ENCODE measurements at places on chromosomes 13 and 19.

- DNase-seq: peak; percentile 78
Measured at GRCh38 chr13:26584713-26585112, 27.2 kb downstream of the WASF3 start.

GRCh38 chr13:66210677-66211076 is 1019.5 kb downstream of the PCDH9 start:
- DNase-seq: peak; percentile 67

- DNase-seq: no peak
Measured at GRCh38 chr13:23934520-23934919, 37.2 kb upstream of the C1QTNF9B start.

GRCh38 chr13:40536443-40537113 is 129.9 kb downstream of the FOXO1 start:
- no peak for DNase-seq

DNA sequence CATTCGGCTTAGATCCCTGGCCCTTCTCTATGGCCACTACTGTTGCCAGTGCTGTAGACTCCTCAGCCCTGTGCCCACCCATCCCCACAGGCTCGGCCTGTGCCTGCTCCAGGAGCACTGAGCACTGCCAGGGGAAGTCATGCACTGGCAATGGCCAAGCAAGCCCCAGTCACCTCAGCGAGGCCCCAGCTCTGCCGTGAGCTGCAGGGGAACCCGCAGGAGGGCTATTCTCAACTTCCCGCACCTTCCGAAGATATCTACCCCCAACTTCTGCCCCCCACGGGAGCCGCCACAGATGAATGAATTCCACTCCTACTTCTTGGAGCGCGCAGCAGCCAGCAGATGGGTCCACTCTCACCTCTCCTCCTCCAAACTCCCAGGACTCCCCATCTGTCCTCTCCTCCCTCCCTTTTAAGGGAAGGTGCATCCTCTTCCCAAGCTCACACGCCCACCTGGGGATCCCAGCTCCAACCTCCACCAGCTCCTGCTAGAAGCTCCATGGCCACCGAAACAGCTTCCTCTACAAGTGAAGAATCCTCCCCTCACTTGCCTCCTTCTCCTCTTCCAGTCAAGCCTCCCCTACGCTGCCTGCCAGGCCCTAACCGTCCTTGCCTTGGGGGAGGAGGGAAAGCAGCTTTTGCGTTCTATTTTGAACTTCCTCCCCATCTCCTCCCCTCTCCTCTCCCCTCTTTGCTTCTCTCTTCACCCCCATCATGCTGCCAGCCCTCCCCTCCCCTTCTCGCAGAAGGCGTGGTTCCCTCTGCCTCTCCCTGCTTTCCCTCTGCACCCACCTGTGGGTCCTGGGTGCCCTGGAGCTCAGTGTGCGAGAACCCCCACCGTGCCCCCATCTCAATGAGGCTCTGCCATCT is 52.2 kb downstream of the PEPD start:
- no peak for DNase-seq

GRCh38 chr19:24166055-24166454 is 79.1 kb downstream of the ZNF254 start:
- peak; percentile 5 for DNase-seq

DNA sequence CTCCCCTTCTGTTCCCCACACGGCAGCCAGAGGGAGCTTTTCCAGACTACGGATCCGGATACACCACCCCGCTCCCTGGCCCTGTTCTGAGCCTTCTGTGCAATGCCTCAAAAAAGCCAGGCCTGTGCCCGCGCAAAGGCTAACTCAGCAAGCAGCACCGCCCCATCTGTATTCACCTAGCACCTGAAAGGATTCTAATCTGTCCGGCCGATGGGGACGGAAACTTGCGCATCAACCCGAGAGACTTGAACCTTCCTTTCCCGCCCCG is 589 bp downstream of the ZBTB45 start:
- DNase-seq: peak; percentile 32

- DNase-seq: peak; percentile 74
Measured at GRCh38 chr19:33273881-33274662, 28.3 kb downstream of the CEBPA start.

DNA sequence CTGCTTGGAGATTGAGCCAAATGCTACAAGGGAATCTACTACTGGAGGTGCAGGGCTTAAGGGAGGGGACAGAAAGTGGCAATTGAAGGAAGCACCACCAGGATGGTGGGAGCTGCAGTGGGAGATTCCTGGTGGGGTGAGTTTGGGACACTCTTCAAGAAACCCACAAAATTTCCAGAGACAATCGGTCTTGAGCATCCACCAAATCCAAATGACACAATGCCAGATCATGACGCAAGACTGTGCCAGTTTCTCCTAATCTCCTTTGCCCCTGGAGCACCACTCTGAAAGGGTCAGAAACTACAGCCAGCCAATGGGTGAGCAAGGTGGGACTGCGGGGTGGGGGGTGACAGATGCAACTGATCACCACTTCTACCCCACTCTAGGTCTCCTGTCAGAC is 78.7 kb downstream of the LRRC63 start:
- no peak for DNase-seq

GRCh38 chr19:55406826-55407549 is 600 bp downstream of the UBE2S start:
- DNase-seq: no peak

GRCh38 chr13:52994865-52995264 is 33.7 kb upstream of the OLFM4 start:
- no peak for DNase-seq

- DNase-seq: no peak
Measured at GRCh38 chr13:110471156-110471832, 90.2 kb downstream of the RAB20 start.

GRCh38 chr13:113117335-113117872 is 5.2 kb upstream of the F10 start:
- no peak for DNase-seq

- no peak for DNase-seq
Measured at GRCh38 chr19:2252055-2252796, 3.1 kb downstream of the AMH start.

DNA sequence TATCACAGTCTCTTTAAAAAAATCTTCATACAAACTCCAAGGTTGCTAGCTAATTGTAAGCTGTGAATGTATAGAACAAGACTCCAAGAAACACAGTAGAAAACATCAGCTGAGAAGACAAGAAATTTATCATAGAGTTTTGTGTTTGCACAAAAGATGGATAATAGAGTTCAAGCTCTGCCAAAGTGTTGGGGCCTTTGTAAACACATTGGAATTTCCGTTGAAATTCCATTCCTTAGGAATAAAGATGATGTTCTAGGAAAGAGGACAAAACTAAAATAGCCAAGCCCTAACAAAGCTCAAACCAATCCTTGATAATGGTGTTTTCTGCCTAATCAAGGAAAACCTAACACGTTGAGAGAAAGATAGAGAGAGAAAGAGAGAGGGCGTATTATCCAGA is 20.6 kb downstream of the LRRC63 start:
- peak; percentile 3 for DNase-seq

- no peak for DNase-seq
Measured at GRCh38 chr13:28531845-28532387, 37.0 kb upstream of the FLT1 start.

GRCh38 chr13:41053384-41053826 is 7.9 kb upstream of the WBP4 start:
- DNase-seq: peak; percentile 72

GRCh38 chr13:25371875-25372283 is at the start of gene ATP8A2:
TSS of gene ATP8A2 (plus strand) at chr13:25371974. CDS start at chr13:25372213, 239 bp downstream.
- DNase-seq: no peak

GRCh38 chr19:41821003-41821735 is 23.3 kb downstream of the LYPD4 start:
- DNase-seq: no peak

- no peak for DNase-seq
Measured at GRCh38 chr13:27592865-27593264, 27.5 kb downstream of the LNX2 start.

DNA sequence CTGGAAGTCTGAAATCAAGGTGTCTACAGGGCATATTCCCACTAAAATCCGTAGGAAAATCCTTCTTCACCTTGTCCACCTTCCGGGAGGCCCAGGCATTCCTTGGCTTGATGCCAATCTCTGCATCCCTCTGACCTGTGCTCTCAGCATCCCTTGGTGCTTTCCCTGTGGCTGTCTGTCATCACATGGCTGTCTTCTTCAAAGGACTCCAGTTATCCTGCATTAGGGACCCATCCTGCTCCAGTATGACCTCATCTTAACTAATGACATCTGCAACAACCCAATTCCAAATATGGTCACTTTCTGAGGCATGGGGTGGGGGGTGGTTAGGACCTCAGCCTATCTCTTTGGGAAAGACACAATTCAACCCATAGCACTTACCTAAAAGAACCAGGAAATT is 423.8 kb downstream of the IRS2 start:
- DNase-seq: no peak

- DNase-seq: no peak
Measured at GRCh38 chr13:23134542-23134941, 46.2 kb upstream of the SGCG start.

- no peak for DNase-seq
Measured at GRCh38 chr13:27774169-27774568, 18.1 kb upstream of the GSX1 start.

- DNase-seq: no peak
Measured at GRCh38 chr13:54387625-54388024, 1359.0 kb downstream of the OLFM4 start.

GRCh38 chr19:5376928-5377327 is 36.3 kb upstream of the PTPRS start:
- no peak for DNase-seq

DNA sequence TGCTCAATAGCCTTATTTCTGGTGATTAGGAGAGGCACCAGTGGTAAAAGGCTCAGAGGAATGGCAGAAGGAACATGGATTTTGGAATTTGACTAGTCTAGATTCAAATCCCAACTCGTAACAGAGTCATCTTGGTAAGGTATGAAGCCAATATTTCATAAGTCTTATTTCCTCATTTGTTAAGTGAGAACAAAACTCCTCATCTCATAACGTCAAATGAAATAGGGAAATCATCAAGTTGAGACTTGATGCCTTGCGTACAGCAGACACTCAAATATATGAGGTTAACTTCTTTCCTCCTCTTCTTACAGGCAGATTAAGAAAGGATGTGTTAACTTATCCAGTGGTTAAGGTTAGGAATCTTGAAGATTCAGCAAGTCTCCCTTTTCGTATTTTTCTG is 189.2 kb downstream of the DLEU7 start:
- no peak for DNase-seq

DNA sequence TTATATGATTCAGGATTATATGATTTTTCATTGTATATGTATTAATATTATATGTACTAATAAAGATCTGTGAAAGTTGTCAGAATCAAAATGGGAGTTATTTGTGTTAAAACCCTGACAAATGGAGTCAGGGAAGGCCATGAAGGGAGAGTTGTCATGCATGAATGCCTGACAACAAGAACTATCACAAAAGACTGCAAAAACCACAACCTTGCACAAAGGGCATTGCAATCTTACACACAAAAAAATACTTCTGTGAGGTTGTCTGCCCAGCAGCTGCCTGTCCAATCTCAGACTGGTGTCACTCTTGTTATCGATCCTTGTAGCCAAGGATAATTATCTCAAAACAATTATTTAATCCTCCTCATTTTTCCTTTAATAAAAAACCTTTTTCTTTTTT is 21.2 kb upstream of the RBM26 start:
- no peak for DNase-seq

GRCh38 chr19:7605490-7606222 is 10.0 kb downstream of the CAMSAP3 start:
- no peak for DNase-seq

DNA sequence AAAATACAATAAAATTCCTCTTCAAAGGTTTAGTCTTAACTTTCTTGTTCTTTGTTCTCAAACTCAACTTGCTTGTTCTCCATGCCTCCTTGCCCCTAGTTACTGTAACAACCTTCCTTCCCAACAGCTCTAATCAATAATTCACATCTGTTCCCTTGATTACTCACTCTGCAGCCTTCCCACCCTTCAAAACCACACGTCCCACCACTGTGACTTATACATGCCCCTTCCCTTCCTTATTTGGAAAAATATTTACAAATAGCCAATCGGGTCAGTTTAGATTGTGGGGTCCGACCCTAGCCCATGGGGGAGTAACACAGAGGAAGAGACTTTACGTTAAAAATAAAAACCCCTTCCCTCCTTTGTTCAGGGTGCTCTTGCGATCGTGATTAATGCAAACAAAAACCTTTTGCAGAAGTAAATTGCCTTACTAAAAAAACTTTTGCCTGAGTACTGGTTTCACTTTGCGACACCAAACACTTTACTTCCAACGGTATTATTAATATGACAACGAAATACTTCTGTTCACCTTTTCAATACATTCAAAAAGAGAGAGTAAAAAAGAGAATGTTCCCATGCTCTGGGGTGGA is 512 bp upstream of the ZNF93 start:
- DNase-seq: peak; percentile 33

DNA sequence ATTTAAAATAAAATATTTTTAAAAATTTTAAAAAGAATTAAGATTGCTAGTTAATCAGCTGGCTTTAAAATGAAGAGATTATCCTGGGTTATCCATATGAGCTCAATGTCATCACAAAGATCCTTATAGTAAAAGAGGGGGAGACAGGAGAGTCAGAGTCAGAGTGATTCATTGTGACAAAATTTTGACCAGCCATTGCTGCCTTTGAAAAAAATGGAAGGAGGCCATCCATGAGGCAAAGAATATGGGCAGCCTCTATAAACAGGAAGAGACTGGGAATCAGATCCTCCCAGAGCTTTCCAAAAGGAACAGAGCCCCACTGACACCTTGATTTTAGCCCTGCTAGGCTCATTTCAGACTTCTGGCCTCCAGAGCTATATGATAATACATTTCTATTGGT is 9.3 kb upstream of the RUBCNL start:
- DNase-seq: no peak

GRCh38 chr19:48239120-48239519 is 16.6 kb downstream of the CARD8 start:
- DNase-seq: no peak

DNA sequence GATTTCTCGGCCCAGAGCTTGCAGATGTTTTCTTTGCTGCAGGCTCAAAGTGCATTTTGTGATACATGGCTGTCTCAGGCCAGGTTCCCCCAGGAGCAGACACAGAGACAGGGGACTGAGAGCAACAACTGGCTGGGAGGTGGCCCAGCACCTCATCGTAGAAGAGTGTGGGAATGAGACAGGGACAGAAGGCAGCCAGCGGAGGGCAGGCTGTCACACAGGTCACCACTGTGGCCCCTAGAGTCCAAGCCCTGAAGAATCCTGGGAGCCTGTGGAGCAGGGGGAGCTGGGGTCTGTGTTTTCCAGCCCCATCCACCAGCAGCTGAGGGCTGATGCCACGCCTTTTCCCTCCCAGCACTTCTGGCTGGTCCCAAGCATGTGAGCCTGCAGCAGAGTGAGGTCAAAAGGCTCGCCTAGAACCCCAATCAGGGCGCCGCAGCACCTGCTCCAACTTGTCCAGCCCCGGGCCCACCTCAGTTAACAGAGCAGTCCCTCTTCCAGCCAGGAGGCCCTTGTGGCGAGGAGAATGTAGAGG is 723.8 kb downstream of the UQCRFS1 start:
- no peak for DNase-seq

- DNase-seq: no peak
Measured at GRCh38 chr19:17125062-17125727, 49.6 kb downstream of the MYO9B start.

GRCh38 chr13:19645000-19645399 is 11.5 kb downstream of the MPHOSPH8 start:
- no peak for DNase-seq
